ENCODE measurements at places on chromosomes 1 and 21.

- DNase-seq, result no peak
Measured at GRCh38 chr1:35688161-35688560, 30.5 kb downstream of the C1orf216 start.

DNA sequence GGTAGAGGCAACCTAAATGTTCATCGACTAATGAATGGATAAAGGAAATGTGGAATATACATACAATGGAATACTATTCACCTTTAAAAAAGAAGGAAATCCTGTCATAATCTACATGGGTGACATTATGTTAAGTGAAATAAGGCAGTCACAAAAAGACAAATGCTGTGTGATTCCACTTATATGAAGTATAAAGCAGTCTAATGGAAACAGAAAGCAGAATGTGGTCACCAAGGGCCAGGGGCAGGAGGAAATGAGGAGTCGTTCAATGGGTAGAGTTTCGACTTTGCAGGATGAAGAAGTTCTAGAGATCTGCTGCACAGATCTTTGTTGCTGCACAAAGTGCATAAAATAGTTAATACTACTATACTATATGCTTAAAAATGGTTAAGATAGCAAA lies 7.8 kb downstream of the DIPK1A start:
- DNase-seq, result peak; percentile 37

DNA sequence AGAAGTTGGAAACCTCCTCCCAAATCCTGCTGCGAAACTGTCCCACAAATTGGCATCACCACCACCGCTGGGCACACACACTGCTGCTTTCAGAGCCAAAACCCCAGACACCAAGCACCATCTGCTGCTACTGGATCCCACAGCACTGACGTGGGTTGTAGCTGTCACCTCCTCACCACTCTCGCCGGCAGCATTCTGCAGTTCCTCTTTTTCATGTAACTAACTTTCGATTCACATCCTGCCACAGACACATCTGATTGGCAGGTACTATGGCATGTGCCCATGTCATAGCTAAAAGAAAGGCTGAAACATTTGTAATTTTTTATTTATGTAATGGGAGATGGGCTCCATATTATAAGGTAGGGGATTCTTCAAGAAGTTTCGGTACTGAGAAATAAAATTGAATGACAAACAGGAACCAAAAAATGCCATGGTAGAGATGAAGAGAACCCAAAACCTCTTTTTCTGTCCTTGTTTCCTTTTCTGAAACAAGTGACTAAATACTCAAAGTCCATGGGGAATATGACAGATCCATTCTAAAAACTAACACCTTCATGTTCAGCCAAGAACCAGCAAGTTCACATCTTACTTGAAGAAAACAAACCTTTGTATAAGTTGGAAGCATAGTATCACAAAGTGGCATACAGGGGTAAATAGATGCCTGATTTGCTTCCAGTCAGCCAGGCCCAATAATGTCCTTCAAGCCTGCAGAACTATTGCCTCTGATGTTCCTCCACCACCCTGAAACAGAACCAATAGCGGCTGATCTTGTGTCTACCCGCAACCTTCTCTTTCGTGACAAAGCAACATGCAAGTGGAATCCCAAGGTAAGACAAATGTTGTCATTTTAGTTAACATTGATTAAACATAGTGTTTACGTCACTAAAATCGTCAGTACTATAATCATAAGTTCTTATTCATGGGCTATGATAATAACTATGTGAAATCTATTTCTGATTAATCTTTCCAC lies 26.6 kb upstream of the RGS13 start:
- DNase-seq, result peak; percentile 42

DNA sequence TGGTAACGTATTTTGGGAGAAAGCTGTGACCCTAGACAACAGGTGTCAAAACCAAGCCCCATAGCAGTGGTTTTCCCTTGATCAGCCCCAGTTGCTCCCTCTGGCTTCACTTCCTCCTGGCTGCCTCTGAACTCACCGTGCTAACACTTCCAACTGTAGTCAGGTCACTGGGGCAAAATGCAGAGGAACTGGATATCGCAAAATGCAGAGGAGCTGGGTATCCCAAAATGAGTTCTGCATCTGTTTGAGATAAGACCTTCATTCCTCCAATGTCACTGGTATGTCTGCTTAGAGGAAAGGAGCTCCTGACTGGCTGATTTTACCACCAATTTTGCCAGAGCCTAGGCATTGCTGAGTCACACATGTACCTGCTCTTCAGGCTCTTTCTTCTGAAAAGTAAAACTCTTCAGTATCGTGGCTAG lies 19.6 kb upstream of the TACSTD2 start:
- DNase-seq, result no peak

DNA sequence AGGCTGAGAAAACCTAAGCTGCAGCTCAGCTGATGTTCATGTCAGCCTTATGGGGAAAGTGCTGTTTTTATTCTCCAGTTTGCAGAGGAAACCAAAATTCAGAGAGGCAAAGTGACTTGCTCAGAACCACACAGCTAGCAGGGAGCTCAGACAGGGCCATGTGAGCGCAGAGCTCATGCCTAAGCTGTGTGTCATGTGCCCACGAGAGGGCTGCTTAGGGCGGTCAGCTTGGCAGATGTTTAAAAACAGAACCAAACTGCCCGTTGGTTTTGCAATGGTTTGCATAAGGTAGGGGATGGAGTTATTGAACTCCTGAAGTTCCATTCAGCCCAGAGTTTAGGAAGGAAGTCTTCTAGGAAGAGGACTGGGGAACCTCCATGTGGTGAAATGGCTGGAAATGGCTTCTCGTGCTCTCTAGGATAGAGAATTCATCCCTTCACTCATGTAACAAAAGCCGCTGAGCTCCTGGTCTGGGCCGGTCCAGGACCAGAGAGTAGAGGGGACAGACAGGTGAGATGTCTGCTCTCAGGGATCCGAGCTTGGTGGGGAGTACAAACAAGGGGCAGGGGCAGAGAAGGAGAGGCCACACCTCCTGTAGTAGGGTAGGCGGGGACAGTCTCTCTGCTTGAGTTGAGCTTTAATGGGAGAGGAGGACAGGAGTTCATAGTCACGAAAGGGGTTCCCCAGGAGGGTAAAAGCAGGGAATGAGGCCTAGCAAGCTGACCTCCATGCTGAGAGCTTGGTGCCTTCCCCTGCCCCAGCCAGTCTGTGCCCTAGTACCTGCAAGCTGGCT lies 46.9 kb downstream of the ARHGEF10L start:
- DNase-seq, result no peak

- no peak for DNase-seq
Measured at GRCh38 chr1:75394386-75395139, 216.4 kb downstream of the SLC44A5 start.

DNA sequence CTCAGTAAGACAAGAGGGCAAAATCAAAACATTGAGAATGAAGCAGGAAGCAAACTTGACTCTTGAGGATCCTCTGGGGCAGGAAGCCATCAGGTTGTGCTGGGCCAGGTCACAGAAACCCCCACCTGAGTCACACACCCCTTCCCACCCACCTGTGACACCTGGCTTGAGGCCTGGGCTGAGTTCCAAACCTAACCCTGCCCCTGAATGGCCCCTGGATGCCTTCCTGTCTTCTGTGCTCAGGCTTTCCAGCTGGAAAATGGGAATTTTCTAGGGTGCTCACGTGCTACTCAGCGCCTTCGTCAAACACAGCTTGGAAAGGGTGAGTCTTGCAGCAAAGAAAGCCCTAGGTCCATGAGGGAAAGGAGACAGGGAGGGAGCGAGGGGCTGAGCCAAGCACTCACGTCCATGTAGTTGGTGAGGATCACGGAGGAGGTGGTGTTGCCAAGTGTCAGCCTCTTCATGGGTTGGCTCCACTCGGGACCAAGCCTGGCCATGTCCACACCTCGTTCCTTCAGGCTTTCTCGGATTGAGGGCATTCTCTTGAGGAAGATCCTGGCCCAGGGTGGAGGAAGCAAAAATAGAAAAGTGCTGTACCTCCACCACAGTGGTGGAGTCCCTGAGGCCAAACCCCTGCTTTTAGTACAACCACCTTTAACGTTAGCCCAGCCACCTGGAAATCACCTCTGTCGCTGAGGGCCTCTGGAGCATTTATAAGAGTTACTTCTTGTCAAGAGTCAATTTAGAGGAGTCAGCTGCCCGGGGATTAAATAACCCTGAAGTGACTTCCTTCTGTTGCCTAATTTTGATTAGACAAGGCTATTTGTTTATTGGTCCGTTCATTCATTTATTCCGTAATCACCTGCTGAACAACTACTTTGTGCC lies 4.3 kb downstream of the REN start:
- no peak for DNase-seq

DNA sequence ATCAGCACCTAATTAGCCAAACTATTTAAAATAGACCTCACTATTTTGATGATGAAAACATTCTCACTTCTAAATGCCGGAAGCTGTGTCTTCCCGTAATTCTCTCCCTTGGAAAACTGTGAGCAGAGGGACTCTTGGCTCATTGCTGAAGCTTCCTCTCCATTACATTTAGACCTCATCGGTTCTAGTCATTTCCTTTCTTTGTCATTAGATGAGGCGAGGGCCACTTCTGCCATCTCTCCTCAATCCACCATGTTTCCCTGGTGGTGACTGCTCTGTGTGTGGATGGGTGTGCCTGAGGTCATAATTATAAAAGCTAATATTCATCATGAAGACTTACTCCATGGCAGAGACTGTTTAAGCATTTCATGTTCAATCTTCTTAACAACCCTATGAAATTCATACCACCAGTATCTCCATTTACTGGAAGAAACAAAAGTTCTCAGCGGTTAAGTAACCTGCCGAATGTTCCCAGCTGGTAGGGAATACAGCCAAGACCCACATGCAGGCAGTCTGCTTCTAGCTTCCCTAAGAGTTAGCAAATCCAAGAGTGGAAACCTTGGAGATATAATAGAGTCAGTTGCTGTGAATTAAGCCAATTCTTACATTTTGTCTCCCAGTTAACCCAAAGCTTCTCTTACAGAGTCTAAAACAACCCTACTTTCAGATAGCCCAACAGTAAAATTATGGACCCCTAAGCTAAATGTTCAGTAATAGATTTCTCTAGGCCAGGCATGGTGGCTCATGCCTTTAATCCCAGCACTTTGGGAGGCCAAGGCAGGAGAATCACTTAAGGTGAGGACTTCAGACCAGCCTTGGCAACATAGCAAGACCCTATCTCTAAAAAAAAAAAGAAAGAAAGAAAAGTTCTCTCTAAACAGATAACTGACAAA lies 156.2 kb downstream of the ZBTB18 start:
- no peak for DNase-seq

DNA sequence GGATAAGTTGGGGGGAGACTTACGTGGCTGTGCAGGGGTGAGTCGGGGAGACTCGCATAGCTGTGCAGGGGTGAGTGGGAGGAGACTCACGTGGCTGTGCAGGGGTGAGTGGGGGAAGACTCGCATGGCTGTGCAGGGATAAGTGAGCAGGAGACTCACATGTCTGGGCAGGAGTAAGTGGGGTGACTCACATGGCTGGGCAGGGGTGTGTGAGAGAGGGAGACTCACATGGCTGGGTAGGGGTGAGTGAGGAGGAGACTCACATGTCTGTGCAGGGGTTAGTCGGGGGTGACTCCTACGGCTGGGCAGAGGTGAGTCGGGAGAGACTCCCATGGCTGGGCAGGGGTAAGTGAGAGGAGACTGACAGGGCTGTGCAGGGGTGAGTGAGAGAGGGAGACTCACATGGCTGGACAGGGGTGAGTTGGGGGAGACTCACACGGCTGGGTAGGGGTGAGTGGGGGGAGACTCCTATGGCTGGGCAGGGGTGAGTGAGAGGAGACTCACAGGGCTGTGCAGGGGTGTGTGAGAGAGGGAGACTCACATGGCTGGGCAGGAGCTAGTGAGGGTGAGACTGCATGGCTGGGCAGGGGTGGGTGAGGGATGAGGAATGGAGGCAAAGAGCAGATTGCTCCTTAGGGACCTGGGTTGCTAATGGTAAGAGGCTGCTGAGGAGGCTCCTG lies 56.0 kb upstream of the ABCG1 start:
- peak; percentile 17 for DNase-seq

- peak; percentile 51 for DNase-seq
Measured at GRCh38 chr1:226687426-226687825, 51.7 kb downstream of the ITPKB start.

- DNase-seq, result no peak
Measured at GRCh38 chr1:153750026-153750995, 22.5 kb downstream of the INTS3 start.

GRCh38 chr1:17012775-17013490 lies 1.2 kb upstream of the ATP13A2 start:
- no peak for DNase-seq

- DNase-seq, result no peak
Measured at GRCh38 chr1:81702903-81703302, 97.8 kb upstream of the ADGRL2 start.

DNA sequence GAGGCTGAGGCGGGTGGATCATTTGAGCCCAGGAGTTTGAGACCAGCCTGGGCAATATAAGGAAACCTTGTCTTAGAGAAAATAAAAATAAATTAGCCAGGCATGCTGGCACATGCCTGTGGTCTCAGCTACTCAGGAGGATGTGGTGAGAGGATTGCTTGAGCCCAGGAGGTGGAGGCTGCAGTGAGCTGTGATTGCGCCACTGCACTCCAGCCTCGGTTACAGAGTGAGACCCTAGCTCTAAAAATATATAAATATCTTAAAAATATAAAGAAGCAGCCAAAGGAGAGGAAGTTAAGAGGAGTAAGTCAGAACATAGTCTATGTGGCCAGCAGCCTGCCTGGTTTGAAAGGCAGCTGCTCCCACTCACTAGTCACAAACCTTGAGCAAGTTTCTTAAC lies 4.5 kb upstream of the IL10RB start:
- no peak for DNase-seq

GRCh38 chr1:29057700-29058099 lies 66.0 kb downstream of the TMEM200B start:
- no peak for DNase-seq

DNA sequence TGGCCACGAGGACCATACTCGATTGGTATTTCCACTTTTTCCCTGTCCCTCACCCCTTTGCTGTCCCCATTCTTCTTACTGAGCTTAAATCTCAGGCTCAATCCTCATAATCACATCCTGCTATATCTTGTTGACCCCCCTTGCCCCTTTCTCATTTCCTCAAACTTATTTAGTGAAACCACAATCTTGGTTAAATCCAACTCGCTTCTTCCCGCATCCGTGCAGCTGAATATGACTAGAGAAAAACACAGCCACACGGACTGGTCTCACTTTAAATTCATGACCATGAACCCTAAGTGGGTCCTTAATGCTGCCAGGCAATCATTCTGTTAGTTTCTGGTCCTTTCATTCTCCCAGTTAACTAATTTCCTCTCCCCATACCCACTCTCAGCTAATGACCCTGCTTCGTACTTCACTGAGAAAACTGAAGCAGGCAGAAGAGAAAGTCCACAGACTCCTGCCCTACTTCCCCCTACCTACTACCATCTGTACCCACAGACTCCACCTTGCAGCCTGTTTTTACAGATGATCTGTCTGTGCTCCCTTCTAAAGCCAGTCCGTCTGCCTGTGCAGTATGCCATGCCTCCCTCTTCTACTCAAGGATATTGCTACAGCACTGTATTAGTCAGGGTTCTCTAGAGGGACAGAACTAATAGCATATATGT lies 96.8 kb upstream of the LMO4 start:
- DNase-seq, result no peak

Data from stimulated activated CD4-positive, alpha-beta T cell treated with anti-CD3 and anti-CD28 coated beads, Interleukin-2, amount 100 ng/mL, for 24 hours (primary cell).